ENCODE measurements at places on chromosomes 1 and 21.

GRCh38 chr1:240210026-240210425, 118.3 kb downstream of the FMN2 start:
- DNase-seq, result no peak

- DNase-seq, result no peak
Observed at GRCh38 chr1:95974586-95974985, 740.6 kb downstream of the RWDD3 start.

GRCh38 chr1:212669102-212669501, 30.5 kb downstream of the BATF3 start:
- DNase-seq, result no peak

DNA sequence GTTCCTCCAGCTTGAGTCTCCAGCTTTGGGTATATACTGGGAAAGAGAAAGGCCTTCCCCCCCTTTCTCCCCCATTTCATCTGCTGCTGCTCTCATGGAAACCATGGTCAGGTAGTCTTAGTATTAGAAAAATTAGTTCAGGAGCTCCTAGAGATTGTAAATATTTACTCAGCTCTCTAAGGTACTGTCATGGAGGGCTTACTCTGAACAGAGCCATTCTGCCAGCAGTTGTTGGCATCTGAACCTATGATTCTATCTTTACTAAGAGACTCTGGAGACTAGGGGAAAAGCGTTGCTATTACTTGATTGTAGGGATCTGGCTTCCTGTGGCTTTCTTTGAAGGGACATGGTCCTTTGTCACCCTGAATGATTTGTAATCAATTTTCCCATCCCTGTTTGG, 6.1 kb downstream of the INTS3 start:
- DNase-seq, result no peak

DNA sequence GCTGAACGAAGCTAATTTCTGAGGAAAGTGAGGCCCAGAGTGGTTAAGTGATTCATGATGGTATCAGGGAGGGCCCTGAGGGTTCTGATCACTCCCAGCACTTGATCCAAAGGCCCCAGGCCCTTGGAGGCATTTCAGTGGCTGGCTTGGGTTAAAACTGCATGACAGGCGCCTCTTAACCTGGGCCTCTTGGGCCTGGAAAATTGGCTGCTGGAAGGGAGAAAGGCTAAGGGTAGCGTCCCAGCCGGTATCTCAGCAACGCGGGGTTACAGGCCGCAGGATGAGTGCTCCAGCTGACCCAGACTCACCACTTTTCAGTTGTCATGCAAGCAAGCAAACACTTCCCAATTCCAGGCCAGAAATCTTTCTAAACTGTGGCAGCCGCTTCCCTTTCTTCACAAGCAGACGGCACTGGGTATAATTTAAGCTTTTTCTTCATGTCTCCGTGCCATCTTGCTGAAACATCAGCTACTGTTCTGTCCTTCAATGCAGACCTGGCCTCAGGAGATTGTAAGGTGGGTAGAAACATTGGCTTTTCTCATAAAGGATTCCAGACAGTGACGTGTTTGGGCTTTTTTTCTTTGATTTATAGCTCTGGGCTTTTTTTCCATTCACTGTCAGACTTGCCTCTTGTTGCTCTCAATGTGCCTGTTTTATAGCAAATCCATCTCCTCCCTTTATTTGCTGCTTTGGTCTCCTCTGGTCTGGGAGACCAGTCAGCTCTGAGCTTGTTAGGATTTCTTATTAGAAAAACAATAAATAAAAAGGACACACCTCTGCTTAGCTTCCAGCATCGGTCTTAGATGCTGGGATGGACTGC, 229.1 kb downstream of the KCNJ6 start:
- DNase-seq, result no peak

GRCh38 chr1:150832597-150832996, 24.5 kb upstream of the CTSK start:
- DNase-seq, result no peak

DNA sequence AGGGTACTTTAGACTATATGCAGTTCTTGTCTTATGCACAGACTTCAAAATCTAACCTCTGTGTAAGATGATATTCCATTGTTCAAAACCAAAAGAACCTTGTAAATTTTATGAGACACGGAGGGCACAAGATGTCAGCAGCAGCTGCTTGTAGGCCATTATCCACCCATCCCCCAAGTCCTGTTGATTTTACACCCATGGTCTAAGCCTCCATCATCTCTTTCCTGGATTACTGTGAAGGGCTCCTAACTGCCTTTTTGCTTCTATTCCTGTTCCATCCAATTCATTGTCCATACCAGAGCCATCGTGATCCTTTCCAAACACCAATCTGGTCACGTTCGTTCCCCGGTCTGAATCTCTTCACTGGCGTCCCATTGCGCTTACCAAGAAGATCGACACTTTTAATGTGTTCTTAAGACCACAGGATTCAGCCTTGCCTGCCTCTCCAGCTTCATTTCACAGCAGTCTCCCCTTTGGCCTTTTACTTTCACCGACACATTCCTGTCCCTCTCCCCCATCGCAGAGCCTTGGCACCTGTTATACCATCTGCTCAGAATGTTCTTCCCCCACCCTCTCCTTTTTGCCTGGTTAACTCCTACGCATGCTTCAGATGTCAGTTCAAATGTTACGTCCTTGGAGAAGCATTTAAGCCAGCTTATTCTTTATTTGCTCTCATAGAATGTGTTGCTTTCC, 107.3 kb upstream of the POU3F1 start:
- no peak for DNase-seq

DNA sequence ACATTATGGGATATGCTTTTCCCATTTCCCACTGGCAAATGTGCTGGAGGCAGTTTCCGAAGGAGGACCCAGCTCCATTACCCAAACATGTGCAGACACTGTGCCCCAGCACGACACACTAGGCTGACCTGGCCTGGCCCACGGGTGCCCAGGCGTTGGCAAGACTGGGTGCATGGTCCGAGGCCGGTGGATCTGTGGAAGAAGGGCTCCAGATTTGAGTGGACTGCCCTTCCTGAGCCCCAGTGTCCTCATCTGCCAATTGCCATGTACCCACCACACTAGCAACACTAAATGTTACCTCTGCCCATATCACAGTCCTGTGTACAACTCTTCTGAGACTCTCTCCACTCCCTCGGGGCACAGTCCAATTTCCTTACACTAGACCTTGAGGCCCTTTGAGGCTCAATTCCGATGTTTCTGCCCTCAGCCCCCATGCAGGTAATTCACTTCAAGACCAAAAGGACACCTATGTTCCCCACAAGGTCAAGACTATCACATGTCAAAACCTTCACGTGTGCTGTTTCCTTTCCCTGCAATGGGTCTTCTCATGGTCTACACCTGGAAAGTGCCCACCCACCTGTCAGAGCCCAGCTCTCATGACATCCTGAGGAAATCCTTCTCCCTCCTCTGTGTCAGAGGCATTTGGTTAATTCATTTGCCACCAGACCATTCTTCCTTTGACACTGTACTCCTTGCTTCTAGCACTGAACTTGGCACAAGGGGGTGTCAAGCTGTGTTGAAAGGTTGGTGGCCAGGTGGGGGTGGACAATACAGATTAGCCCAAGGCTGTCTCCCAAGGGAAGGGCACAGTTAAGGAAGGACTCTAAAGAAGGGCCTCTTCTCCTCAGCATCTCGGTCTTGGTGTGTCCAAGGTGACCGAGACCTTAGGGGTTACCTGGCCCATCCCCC, 124.9 kb downstream of the DMRTB1 start:
- no peak for DNase-seq

DNA sequence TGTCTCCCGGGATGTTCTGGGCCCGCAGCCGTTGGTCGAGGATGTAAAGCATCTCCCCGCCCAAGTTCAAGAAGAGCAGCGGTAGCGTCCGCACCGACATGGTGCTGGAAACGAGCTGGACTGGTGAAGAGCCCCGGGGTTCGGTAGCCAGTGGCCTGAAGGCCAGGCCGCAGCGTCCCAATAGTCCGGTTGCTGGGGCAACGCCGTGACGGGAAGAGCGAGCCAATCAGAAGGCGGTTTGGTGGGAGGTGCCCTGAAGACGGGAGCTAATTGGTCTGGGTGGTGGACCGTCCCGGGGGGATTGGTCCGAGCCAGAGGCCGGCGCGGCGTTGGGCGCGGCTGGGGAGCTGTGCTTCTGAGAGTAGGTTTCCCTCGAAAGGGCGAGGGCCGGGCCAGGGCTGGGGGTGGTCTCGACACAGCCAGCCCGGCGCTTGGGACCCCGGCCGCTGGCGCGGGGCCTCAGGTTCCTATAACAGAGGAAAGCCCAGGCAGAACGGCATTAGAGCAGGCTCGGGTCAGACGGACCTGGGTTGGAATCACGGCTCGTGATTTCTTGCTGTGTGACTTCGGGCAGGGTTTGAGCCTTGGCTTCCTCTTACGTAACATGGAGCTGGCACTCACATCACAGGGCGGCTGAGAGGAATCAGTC, at the start of gene OSCP1:
OSCP1 (minus strand) TSS at position 182 of the 649 bp plus-strand sequence; CDS start at position 100, 82 bp downstream.
- peak; percentile 69 for DNase-seq

- DNase-seq, result no peak
Observed at GRCh38 chr1:7402548-7402850, 368.6 kb upstream of the VAMP3 start.

DNA sequence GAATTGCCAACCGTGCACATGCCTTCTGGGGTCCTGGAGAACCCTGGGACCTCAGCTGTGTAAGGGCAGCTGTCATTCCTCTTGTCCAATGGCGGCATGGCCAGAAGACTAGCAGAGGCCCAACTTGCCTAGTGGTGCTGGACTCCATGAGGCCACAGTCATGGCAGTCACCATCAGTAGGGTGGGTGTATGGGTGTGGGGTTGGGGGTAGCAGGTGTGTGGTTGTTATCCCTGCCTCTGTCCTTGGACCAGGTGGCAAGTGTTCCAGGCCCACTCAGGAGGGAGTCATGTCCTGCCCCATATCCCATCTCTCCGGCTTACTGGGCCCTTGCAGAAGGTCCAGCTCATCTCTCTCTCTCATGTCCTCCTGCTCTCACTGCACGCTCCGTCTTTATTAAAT, 1596.2 kb downstream of the MRPL39 start:
- no peak for DNase-seq

DNA sequence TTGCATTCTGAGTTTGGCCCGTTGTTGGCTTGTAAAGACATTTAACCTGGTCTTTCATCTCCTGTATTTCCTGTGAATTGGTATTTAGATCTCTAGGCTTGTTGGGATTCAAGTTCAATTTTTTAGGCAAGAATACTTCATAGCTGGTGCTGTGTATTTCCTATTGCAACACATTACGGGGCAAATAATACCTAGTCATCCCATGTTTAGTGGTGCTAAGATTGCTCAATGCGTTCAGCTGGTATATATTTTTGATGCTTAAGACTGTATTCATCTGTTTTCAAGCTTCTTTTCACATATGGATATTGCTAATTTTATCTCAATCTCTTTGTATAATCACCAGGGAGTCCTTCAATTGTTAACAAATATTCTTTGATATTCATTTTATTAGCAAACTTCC, 87.5 kb upstream of the ZBTB18 start:
- DNase-seq, result no peak

GRCh38 chr21:23402929-23403520, 2204.3 kb downstream of the MRPL39 start:
- DNase-seq, result no peak

- no peak for DNase-seq
Observed at GRCh38 chr21:35204850-35205541, 155.9 kb upstream of the RUNX1 start.

DNA sequence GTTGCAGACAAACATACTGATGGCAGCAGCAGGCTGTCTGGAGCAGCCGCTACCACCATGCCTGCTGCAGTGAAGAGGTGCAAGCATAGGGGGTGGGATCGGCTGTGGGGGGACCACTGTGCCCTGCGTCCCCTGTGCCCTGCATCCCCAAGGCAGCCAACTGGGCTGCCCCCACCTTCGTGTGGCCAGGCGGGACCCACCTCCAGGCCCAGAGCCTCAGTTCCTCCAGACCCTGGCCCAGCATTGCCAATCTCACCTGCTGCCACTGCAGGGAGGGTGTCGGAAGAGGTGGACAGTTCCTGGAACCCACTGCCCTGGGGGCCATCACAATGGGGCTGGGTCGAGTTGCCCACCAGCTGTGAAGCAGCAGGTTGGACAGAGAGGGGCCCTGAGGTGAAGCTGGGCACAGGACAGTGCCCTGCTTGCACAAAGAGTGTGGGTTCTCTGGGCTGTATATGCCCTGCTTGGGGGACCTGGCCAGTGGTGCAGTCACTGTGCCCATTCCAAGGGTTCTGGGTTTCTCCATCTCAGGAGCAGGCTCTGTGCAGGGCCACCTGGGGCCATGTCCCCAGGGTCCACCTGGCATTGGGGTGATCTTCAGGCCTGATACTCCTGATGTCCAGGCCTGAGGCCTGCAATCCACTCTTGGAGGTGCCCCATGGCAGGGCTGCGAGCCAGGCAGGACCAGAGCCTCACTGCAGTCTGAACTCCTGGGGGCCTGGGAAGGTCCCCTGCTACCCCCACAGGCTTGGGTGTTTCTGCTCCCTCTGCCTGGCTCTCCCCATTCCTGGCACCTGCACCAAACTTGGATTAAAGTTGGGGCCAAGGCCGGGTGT, 261.4 kb upstream of the NRIP1 start:
- DNase-seq, result no peak

- DNase-seq, result no peak
Observed at GRCh38 chr21:44539991-44540666, at the start of gene KRTAP10-1. KRTAP10-1 (minus strand) TSS chr21:44540195; CDS start chr21:44540150, 45 bp downstream.

DNA sequence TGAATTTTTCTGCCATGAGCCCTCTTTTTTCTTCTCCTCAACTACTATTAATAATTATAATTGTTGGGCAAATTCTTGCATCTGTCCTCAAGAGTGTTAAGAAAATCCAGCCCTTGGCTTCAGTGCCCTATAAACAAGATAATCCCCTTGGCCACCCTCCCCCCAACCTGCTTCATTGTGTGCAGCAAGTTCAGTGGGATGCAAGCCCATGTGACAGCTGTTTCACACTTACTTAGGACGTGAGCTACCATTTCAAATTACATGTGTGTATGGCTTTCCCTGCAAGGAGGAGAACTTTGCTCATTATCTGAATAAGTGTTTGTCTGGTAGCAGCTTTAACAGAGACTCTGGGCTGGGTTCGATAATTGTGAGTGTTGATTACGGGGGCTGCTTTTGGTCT, 276.2 kb downstream of the CACNA1E start:
- DNase-seq, result no peak

DNA sequence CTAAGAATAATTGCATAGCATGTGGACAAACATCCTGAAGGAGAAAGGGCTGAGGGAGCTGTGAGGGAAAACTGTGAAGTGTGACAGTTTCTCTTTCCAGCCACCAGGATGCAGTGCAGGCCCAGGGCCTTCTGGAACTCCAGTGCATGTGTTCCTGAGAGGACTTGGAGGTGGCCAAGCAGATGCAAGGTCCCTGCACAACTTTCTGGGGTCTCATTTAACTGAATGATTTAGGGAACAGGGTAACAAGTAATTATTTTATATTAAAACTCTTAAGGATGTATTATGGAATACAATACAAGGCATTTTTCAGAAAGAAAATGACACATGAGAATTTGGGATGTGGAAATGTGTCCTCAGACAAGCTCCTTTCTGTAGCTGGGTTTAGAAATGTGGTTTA, 61.2 kb upstream of the MCOLN3 start:
- DNase-seq, result no peak

DNA sequence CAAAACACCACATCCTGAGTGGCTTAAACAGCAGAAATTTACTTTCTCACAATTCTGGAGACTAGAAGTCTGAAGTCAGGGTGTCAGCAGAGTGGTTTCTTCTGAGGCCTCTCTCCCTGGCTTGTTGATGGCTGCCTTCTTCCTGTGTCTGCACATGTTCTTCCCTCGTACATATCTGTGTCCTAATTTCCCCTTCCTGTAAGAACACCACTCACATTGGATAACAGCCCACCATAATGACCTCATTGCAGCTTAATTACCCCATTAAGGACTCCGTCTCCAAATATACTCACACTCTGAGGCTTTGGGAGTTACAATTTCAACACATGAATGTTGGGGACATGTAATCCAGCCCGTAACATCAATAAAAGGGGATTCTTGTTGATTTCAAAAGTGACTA, 23.4 kb downstream of the C8A start:
- no peak for DNase-seq
